ENCODE measurements at places on chromosomes 6 and 20.
A peak's percentile ranks its signal among the peaks of the same experiment; 100 is the strongest.

DNA sequence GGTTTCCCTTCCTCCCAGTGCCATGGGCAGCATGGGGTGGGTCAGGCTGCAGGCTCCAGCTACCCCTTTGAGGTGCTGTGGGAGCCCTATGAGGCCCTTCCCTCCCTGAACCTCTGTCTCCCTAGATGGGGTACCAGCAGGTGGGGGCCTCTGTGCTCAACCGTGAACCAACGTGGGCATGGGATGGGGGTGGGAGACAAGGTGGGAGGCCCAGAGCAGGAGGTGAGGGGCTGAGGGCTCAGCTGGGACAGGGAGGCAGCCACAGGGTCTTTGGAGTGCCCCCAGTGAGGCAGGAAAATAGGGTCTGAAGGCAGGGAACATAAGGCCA, 33.3 kb downstream of the SUN5 start:
- DNase-seq, result no peak

- peak; percentile 15 for DNase-seq
Observed at GRCh38 chr20:52572687-52573086, 381.1 kb upstream of the ZFP64 start.

DNA sequence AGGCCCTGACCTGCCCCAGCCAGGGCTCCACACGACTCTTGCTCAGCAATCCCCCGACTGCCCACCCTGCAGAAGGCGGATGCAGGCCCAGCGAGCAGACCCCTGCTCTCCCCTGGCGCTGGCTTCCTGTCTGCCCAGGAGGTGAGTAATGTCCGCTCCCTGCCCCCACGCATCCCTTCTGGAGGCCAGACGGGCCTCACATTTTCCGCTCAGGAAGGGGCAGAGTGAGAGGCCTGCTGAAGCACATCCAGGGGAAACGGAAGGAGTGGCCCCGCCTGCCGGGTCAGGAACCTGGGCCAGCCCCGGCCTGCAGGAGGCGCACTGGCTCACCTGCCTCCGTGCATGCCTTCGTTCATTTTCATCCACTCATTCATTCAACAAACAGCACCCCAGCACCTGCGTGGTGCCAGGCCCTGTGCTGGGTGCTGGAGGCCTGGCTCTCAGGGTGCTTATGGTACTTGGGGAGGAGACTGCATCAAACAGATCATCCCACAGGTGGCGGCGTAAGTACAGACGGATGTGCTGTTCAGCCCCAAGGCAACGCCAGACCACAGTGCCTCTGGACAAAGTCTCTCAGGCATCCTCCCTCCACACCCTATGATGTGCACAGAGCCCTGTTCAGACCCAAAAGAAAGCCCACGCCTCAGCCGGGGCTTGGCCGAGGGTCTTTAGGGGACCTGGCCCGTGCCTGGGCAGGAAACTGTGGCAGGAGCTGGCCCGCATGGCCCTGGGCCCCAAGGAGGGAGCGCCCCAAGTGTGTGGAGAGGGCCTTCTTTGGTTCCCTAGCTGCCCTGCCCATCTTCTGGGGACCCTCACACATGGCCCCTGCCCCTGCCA, 112.1 kb downstream of the ASXL1 start:
- peak; percentile 75 for DNase-seq

DNA sequence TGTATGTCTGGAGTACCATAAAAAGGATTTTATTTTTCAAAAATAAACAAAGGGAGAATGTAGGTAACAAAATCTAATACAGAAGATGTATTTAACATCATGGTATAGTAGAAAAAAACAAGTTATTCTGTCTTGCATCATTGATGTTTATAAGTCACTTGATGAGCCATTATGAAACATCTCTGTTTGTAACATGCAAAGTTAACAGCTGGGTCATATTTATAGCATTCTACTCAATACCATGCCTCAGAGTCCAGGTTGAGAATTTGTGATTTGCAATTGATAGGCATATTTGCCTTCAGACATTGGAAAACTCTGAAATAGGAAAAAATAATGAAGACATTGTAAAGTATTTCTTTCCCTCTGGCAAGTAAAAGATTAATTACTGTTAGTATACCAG, 52.3 kb upstream of the IL20RA start:
- peak; percentile 44 for DNase-seq

GRCh38 chr6:77482981-77483380, 19.7 kb upstream of the HTR1B start:
- no peak for DNase-seq

DNA sequence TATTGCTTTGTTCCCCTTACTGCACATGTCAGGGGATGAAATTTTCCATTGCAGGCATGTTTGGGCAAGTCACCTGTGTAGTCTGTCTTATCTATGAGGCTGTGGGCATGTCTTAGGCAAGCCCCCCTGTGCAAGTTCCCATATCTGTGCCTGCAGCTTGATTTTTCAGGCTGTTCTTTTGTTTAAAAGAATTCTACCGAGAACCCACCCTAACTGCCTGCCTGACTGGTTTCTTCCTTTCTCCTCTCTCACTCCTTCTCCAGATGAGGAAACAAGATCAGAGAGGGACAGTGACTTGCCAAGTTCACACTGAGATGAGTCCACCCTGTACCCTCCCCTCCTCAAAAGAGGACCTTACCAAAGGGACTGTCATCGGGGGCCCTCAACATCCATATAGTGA, 11.0 kb downstream of the TREML2 start:
- no peak for DNase-seq

- DNase-seq, result no peak
Observed at GRCh38 chr6:14012313-14013030, 87.7 kb downstream of the RNF182 start.

DNA sequence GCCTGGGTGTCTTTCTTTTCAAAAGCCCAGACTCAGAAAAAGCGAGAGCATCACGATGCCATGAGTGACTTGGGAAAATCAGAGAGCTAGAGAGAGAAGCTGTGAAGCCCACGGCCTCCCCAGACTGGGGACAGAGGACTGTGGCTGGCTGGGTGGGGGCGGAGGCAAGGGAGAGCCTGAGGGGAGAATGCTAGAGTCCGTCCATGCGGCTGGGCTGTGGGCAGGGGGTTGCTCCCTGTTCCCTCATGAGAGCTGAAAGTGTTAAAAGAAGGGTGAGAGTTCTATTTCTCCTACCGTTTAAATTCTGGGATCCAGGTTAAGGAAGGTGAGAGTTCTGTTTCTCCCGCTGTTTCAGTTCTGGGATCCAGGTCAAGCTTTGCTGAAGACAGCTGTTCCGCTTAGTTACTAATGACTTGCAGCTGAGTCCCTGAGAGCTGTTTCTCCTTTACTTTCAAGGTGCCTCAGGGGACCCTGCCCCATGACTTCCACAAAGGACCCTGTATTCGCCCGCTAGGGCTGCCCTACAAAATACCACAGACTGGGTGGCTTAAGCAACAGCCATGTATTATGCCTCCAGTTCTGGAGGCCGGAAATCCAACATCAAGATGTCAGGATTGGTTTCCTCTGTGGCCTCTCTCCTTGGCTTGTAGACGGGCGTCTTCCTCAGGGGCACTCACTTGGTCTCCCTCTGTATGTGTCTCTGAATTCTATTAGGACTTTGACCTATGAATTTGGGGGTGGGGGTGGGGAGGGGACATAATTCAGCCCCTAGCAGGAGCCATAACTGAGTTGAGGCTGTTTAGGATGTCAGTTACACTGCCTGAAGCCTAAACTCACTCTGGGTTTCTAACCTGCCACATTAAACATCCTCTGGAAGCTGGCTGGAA, 127.0 kb downstream of the PXDC1 start:
- no peak for DNase-seq

DNA sequence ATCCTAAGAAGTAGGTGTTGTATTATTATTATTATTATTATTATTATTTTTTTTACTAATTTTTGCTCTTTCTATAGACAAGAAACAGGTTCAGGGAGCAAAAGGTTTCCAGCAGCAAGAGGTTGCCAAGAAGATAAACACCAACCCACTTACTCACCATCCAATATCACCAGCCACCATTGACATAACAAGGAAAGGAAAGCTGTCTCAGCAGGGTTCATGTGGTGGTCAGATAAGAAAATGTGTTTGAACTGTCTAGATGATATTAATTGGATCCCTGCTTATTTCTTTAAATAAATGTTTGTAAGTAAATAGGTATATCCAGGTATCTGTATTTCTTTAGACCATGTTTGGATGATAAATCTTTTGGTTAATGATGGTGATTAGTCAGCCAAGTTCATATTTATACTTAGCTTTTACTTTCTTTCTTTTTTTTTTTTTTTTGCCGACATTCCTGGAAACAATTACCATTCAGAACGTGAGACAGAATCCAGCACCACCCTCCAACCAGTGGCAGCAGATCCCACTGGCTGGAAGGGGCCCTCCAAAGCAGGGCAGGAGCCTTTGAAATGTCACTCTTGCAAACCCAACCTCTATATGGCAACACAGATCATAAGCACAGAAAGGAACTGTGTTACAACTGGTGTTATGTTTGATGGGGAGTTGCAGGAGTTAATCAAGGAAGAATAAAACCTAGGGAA, 139.2 kb upstream of the ECI2 start:
- no peak for DNase-seq

- peak; percentile 11 for DNase-seq
Observed at GRCh38 chr6:166408936-166409755, 26.4 kb upstream of the MPC1 start.

GRCh38 chr6:150528648-150529285, 70.9 kb upstream of the PLEKHG1 start:
- DNase-seq, result peak; percentile 30

- peak; percentile 14 for DNase-seq
Observed at GRCh38 chr6:40295251-40295950, 291.8 kb downstream of the LRFN2 start.

DNA sequence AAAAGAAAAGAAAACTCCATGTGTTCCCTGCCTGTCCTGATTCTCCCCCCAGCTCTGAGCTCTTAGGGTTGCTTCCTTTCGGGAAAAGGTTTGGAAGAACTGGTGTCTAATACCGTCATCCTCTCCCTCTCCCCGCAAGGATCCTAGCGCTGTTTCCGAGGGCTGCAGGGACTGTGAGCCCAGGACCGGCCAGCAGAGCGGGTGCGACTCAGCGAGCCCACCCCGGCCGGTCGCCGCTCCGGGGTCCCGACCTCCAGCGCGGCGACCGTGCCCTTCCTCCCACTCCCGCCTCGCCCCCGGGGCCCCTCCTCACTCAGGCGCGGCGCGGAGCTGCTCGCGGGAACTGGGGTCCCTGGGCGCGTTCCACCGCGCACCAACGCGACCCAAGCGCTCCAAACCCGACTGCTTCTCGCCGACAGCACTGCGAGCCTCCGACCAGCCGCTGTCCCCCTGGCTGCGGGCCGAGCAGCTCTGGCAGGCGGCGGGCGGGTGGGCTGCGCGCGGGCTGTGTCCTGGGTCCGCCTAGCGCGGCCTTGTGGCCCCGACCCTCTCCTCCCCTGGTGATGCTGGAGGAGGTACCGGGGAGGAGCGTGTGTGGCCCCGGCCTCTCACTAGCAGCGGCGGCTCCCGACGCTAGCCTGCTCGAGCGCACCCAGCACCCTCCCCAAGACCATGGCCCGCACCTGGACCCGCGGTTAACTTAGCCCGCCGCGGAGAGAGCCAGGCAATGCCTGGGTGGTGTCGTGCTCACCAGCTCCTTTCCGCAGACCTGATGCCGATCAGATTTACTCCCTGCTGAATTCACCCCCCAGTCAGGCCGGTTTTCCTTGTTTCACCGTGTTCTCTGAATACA, at the start of gene PLA2G7:
Gene PLA2G7, minus strand, starts transcription at position 509 of the 853 bp plus-strand sequence. CDS start 12,484 bp downstream, outside the sequence.
- DNase-seq, result peak; percentile 18

DNA sequence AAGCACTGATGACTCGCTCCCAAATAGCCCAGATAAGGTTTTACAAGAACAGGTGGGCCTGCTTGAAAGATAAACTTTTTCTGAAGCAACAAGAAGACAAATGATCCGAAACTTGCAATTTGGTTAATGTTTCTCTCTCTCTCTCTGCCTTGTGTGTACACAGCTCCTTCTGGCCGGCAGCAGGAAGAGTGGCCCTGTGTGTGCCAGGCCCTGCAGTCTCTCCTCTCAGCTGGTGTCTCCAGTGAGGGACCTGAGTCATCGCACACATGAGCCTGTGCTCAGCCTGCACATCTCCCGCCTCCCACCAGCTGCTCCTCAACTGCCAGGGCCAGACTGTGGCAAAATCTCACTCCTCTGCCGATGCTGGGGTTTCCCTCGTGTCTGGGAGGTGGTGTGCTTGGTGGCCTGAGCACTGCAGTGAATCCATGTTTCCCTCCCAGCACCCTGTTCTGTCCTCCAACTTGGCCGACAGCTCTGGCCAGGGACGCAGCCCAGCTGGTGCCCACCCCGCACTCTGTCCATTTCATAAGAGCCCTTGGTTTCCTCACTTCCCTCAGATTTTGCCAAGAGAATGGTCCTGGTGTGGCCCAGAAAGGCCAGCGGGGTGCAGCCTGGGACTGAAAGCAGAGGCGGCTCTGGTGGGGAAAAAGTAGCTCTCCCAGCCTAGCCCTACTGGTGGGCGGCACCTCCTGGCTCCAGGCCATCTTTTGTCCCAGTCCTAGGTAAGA, 49.4 kb downstream of the ERMARD start:
- DNase-seq, result peak; percentile 42

DNA sequence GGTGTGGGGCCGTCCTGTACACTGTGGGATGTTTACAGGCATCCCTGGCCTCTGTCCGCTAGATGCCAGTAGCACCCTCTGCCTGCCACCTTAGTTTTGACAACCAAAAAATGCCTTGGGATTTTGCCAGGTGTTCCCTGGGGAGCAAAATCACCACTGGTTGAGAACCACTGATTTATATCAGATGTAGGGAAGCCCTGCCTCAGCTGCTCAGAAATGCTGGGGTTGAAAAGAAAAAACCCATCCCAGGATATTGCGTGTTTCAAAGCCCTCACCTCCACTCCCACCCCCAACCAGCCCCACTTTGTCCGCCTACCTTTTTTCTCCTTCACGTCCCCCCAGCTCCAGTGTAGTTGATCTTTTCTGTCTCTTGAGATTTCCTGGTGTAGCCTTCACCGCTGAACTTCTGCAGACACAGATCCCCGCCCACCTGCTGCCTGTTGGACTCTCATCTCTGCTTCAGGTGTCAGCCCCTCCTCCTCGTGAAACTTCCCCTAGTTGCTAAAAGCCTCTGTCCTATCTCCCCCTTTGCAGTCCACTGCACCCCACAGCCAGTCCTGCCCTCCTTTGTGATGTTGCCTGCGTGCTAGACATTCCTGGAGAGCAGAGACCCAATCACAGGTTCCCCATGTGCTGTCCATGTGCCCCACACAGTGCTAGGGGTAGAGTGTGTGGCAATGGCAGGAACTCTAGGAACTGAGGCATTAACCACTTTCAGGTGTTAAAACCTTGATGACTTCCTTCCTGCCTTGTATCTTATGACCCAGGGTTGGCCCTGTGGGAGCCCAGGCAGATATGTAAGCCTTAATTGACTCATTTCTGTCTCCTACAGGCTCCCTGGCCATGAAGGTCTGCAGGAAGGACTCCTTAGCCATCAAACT, 98.9 kb downstream of the TBC1D7 start:
- DNase-seq, result no peak

- no peak for DNase-seq
Observed at GRCh38 chr6:54775576-54775975, 71.0 kb upstream of the FAM83B start.

GRCh38 chr6:161191007-161191406, 82.9 kb downstream of the AGPAT4 start:
- DNase-seq, result no peak

Data from fibroblast of mammary gland (primary cell).